ENCODE measurements at places on chromosomes 3 and 15.

- DNase-seq = no peak
Measured at GRCh38 chr3:110575702-110576101, 495.9 kb upstream of the NECTIN3 start.

DNA sequence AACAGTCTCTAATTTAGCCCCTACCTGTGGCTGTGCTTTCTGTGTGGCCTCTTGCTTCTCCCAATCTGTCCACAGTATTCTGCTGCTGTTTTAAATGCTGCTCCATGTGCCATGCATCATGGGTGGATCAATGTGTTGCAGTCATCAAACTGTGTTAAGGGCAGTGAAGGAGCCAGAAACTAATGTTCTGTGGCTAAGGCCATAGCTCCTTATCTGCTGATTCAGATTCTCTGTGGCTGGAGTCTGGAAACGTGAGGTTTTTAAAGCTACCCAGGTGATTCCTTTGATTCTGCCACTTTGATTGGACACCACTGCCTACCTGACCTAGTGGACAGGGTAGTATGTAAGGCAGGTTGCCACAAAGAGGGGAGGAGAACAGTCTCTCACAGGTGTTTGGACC is 44.8 kb downstream of the MORC1 start:
- DNase-seq = no peak

- no peak for DNase-seq
Measured at GRCh38 chr3:124177071-124177470, 185.1 kb upstream of the ROPN1 start.

GRCh38 chr15:65954289-65954741 is 85.0 kb downstream of the RAB11A start:
- DNase-seq = no peak
